ENCODE measurements at places on chromosomes 4 and X.

- DNase-seq, result no peak
Observed at GRCh38 chr4:39096847-39097246, 34.8 kb downstream of the KLHL5 start.

DNA sequence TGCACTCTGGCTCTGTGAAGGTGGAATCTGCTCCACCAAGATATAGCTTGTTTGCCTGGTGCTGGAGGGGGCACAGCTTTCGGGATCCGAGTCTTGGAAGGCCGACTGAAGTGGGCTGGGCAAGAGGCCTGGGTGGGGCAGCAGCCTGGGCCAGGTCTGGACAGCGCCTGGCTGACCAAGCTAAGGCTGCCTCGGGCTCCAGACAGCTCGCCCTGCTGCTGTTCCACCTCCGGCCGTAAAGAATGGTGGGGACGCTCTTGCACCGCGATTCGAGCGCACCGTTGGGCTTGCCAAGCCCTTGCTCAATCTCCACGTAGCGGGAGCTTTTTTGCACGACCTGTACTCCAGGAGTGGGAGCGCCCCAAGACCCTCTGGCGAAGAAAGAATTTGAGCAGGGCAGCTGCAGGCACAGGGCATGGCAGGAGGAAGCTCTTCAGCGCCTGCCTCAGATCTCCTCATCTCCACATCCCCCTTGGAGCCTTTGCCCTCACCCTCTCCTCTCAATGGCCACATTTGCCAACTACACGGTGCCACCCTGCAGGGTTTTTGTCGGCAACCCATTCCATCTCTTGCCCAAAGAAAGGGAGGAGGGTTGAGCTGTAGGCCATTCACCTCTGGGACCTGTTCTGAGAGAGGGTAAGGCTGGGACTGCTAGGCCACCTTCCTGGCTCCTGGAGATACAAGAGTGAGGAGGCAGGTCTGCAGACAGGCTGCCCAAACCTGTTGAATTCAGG is 18.9 kb downstream of the CNGA2 start:
- DNase-seq, result no peak

- no peak for DNase-seq
Observed at GRCh38 chrX:39941332-39941920, 156.3 kb downstream of the BCOR start.

DNA sequence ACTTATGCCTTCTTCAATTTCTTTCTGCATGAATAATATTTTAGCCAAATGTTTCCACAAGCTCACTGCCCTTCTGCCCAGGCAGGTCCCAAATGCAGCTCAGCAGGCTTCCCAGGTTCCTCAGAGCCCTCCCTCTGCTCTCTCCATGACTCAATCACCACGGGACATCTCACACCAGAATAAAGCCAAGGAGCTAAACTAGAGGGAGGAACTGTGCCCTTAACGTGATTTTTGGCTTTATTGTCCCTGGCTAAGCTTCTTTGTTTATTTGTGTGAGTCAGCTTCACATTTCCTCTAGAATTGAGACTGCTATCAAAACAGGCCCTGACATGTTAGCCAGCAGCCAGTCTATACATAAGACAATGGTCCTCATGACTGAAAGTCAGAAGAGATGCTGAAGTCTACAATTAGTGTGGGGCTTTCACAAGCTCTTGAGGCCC is 186.4 kb upstream of the GALNT7 start:
- no peak for DNase-seq

DNA sequence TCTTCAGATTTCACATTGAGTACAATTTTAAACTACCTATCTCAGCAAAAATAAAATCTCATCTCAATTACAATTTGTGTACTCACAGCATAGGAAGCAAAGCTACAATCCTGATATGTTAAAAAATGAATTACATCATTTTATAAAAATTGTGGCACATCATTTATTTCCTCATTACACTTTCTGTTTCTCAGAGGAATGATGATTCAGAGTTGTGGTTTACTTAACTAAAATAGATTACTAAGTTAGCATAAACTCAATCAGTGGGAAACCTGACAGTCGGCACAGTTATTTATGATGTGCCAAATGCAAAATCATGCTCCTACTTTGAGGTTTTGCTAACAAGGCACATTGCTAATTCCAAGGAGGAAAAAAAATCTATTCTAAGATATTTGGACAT is 325.0 kb downstream of the FBXO8 start:
- no peak for DNase-seq

DNA sequence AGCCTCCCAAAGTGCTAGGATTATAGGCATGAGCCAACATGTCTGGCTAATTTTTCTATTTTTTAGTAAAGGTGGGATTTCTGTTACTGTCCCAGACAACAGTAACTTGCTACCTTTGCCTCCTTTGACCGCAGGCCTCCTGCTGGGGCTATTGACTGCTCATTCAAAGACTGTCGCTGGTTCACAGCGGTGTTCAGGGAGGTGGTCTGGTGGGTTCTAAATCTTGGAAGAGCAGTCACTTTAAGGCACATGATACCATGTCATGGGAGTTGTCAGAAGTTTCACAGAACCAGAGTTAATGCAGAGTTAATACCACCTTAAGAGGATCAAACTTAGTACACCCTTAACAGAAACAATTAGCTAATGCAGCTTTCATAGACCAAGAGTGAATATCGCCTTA is 3.8 kb downstream of the ASMT start:
- no peak for DNase-seq

DNA sequence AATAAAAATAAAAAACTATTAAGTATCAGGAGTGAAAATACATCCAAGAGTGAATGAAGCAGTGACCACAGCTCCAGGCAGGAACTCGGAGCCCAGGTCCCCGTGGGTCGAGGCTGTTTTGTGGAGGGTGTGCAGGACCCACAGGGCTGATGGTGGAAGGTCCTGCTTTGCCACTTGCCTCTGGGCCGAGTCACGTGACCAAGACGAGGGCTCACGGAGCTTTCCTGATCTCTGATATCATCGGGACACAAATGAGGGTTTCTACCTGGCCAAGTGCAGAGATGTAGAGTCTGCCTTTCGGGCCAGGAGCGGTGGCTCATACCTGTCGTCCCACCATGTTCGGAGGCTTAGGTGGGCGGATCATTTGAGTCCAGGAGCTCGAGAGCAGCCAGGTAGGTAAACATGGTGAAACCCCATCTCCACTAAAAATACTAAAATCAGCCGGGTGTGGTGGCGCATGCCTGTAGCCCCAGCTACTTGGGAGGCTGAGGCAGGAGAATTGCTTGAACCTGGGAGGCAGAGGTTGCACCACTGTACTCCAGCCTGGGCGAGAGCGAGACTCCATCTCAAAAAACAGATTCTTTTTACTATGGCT is 7.2 kb downstream of the SLC25A6 start:
- no peak for DNase-seq
